ENCODE measurements at places on chromosomes 12 and 14. TPM values are rescaled to one million over a fixed set of nuclear protein-coding genes. Genes with fewer than 3 reads are reported as not detected.

Gene AQP6
- 0.21 TPM for total RNA-seq

Gene ADGRD1
- 0.73 TPM for total RNA-seq

Gene CNTN1
- total RNA-seq, result 0.77 TPM

Gene EML1
- 40.1 TPM for total RNA-seq

Gene TAS2R7
- total RNA-seq, result 0.21 TPM

Gene MMP17
- total RNA-seq, result 90.9 TPM

Gene KRT3
- not detected for total RNA-seq

Gene KRT77
- not detected for total RNA-seq

Gene CFAP73
- total RNA-seq, result not detected

Gene CIDEB
- not detected for total RNA-seq

Gene JDP2
- 2.6 TPM for total RNA-seq

Gene TBC1D30
- total RNA-seq, result 2.6 TPM

DNA sequence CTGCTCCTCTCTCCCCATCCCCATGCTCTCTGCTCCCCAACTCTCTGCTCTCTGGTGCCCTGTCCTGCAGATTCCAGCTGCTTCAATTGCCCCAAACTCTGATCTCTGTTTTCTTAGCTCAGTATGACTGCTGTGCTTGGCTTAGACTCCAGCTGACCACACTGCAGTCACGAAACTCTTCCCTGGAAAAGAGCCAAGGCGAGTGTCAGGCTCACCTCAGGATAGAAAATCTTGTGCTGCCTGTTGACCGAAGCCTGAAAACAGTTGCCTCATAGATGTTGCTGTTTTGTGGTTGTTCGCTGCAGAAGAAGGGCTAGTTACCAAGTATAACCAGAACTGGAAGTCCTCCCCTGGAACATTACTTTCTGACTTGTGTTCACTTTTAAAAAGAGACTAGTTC, 6.7 kb upstream of the STON2 start:
- H3K27ac ChIP-seq, result peak overlapping the region; percentile 21
- H3K4me3 ChIP-seq, result no peak overlapping the region

DNA sequence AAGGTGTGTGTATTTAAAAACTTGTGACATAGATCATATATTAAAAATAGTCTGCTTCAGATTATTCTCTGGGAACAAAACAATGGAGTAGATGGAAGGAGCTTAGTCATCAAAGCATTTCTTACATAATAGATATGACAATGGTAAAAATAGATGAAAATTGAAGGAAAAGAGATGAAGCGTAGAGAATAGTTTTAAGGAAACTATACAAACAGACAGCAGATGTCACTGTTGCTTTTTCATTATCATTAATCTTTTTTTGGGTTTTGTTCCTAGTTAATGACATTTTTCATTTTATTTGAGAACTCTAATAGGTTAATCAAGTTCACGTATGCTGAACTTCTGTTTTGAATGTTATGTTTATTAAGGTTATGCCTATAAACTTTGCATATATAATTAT, 149.2 kb upstream of the FBXO33 start:
- H3K27me3 ChIP-seq, result no peaks in the 10 kb centered on the region
- H3K27ac ChIP-seq, result no peak overlapping the region
- H3K4me1 ChIP-seq, result no peaks in the 10 kb centered on the region
- no peak overlapping the region for H3K4me3 ChIP-seq
- no peak for DNase-seq

GRCh38 chr12:1403417-1403816, 191.0 kb downstream of the FBXL14 start:
- no peak overlapping the region for H3K27ac ChIP-seq
- no peak overlapping the region for H3K4me3 ChIP-seq
- H3K36me3 ChIP-seq, result peaks cover 16% of the 10 kb centered on the region
- H3K4me1 ChIP-seq, result no peaks in the 10 kb centered on the region

DNA sequence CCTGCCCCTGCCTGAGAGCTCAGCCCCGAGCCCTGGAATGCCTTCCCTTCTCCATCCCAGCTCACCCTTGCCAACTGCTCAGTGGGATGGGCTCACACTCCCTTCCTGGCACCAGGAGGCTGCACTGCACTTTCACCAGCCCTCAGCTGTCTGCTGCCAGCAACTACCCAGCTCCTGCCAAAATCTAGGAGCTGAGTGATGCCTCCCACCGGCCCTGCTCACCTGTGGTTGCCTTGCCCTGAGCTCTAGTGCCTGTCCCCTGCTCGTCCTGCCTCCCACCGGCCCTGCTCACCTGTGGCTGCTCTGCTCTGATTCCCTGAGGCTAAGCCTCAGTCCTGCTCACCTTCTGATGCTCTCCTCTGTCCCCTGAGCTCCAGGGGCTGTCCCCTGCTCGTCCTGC, 119.8 kb downstream of the TMEM121 start:
- H3K4me3 ChIP-seq, result no peak overlapping the region
- no peaks in the 10 kb centered on the region for H3K27me3 ChIP-seq
- DNase-seq, result no peak

GRCh38 chr14:23302290-23303225, at the start of gene PPP1R3E:
Gene PPP1R3E (minus strand): TSS chr14:23302859. CDS start chr14:23302576, 283 bp downstream.
- H3K4me3 ChIP-seq, result peak within 1 kb of the TSS; percentile 94
- peak within 1 kb of the TSS; percentile 97 for H3K27ac ChIP-seq
- H3K4me1 ChIP-seq, result peaks cover 47% of the 10 kb centered on the region
- DNase-seq, result peak; percentile 49

DNA sequence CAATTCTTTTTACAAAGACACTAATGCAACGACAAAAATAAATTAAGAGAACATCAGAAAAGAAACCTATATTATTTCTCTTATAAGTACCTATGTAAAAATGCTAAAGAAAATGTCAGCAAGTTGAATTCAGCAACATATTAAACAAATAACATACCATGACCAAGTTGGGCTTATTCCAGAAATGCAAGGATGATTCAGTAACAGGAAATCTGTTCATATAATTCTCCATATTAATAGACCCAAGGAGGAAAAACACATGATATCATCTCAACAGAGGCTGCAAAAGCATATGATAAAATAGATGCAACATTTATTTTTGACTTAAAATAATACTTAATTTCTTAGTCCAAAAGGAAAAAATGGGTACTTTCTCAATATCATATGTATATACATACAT, 25.1 kb upstream of the GPHB5 start:
- peaks cover 10% of the 10 kb centered on the region for H3K4me1 ChIP-seq
- no peak overlapping the region for H3K4me3 ChIP-seq
- peaks cover 8% of the 10 kb centered on the region for H3K27me3 ChIP-seq
- DNase-seq, result no peak
- H3K27ac ChIP-seq, result no peak overlapping the region

- H3K27ac ChIP-seq, result no peak overlapping the region
- no peak for DNase-seq
- peaks cover 20% of the 10 kb centered on the region for H3K36me3 ChIP-seq
- H3K4me3 ChIP-seq, result no peak overlapping the region
- H3K4me1 ChIP-seq, result no peaks in the 10 kb centered on the region
Observed at GRCh38 chr12:50753232-50753769, 10.6 kb upstream of the ATF1 start.

- no peak overlapping the region for H3K4me3 ChIP-seq
- H3K27ac ChIP-seq, result no peak overlapping the region
- no peaks in the 10 kb centered on the region for H3K27me3 ChIP-seq
Observed at GRCh38 chr12:54404061-54405004, 14.7 kb downstream of the ITGA5 start.

DNA sequence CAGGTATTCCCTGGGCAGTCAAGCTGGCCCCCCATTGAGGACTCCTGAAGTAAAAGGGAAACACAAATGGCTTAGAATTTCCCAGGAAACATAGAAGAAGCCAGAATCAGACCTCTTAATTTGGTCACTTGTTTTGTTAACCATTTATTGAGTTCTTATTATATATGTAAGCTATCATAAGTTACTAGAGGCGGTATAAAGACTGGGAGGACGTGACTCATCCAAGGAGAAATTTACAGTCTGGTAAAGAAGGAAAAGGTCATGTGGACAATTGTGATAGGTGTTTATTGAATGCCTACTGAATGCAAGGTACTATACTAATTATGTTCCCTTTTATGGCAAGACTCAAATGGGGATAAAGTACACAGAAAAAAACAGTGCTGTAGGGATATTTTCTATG, 146.7 kb downstream of the DYRK2 start:
- no peaks in the 10 kb centered on the region for H3K36me3 ChIP-seq
- DNase-seq, result no peak
- H3K27ac ChIP-seq, result no peak overlapping the region
- no peaks in the 10 kb centered on the region for H3K27me3 ChIP-seq

GRCh38 chr12:130485291-130486145, 147.8 kb downstream of the PIWIL1 start:
- H3K27ac ChIP-seq, result peak overlapping the region; percentile 89
- H3K4me3 ChIP-seq, result no peak overlapping the region
- DNase-seq, result no peak
- H3K4me1 ChIP-seq, result peaks cover 6% of the 10 kb centered on the region

- peak overlapping the region; percentile 60 for H3K27ac ChIP-seq
- no peaks in the 10 kb centered on the region for H3K27me3 ChIP-seq
- peaks cover 36% of the 10 kb centered on the region for H3K36me3 ChIP-seq
- H3K4me3 ChIP-seq, result no peak overlapping the region
Observed at GRCh38 chr12:62285284-62285683, 25.1 kb downstream of the USP15 start.

GRCh38 chr12:65659681-65660080, 164.6 kb upstream of the HMGA2 start:
- no peak overlapping the region for H3K4me3 ChIP-seq
- no peaks in the 10 kb centered on the region for H3K4me1 ChIP-seq
- H3K27ac ChIP-seq, result no peak overlapping the region
- H3K36me3 ChIP-seq, result peaks cover 7% of the 10 kb centered on the region
- peaks cover 2% of the 10 kb centered on the region for H3K27me3 ChIP-seq
- no peak for DNase-seq

DNA sequence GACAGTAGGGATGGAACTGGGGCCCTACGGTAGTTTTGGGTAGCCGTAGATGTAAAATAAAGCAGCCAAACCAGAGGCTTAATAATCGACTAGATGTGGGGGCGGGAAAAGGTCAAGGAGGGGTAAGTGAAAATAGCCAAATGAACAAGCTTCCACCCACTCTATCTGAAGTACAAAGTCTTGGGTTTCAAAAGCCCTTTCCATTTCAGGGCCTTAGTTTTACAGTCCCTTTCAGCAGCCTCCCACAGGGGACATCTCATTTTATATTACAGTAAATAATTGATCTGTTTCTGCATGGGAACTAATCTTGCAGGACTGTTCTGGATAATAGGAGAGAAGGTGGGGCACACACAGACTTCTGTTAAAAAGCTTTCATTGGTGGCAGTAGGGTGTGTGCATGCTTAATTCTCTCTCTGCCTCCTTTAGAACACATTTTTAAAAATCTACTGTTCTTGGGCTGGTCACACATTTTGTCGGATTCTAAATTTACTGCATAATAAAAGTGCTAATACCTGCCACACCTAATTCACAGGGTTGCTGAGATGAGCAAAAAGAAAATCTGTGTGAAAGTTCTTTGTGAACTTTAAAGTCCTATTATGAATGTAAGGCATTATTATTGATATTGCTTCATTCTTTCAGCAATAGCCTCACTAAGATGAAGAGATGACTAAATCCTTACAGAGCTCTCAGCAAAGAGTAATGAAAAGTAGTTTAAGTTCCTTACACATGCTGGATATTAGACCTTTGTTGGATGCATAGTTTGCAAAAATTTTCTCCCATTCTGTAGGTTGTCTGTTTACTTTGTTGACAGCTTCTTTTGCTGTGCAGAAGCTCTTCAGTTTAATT, 104.6 kb downstream of the ITPR2 start:
- no peaks in the 10 kb centered on the region for H3K36me3 ChIP-seq
- H3K4me1 ChIP-seq, result peaks cover 24% of the 10 kb centered on the region
- no peak overlapping the region for H3K27ac ChIP-seq
- H3K4me3 ChIP-seq, result no peak overlapping the region

GRCh38 chr14:74257078-74257940, 18.1 kb downstream of the VSX2 start:
- H3K4me1 ChIP-seq, result no peaks in the 10 kb centered on the region
- peaks cover 62% of the 10 kb centered on the region for H3K27me3 ChIP-seq
- no peaks in the 10 kb centered on the region for H3K36me3 ChIP-seq
- DNase-seq, result peak; percentile 61
- H3K4me3 ChIP-seq, result peak overlapping the region; percentile 91

- H3K4me3 ChIP-seq, result no peak overlapping the region
- DNase-seq, result no peak
- no peaks in the 10 kb centered on the region for H3K36me3 ChIP-seq
- H3K4me1 ChIP-seq, result peaks cover 31% of the 10 kb centered on the region
- H3K27me3 ChIP-seq, result no peaks in the 10 kb centered on the region
- H3K27ac ChIP-seq, result no peak overlapping the region
Observed at GRCh38 chr12:47834199-47834903, 14.6 kb upstream of the HDAC7 start.
